ENCODE measurements at places on chromosomes 5 and 9. TPM values are rescaled to one million over a fixed set of nuclear protein-coding genes. Genes with fewer than 3 reads are reported as not detected.

GRCh38 chr5:5042806-5043205 lies 97.3 kb upstream of the ADAMTS16 start:
- no peak overlapping the region for H3K27ac ChIP-seq
- H3K4me3 ChIP-seq, result no peak overlapping the region
- 0 out of 2 replicates have a peak, but pooled peaks cover 6% of the 10 kb centered on the region for H3K36me3 ChIP-seq
- no peaks in the 10 kb centered on the region for H3K4me1 ChIP-seq
- H3K27me3 ChIP-seq, result no peaks in the 10 kb centered on the region

- no peaks in the 10 kb centered on the region for H3K27me3 ChIP-seq
- H3K4me3 ChIP-seq, result no peak overlapping the region
- no peaks in the 10 kb centered on the region for H3K36me3 ChIP-seq
- H3K4me1 ChIP-seq, result peaks cover 21% of the 10 kb centered on the region
Observed at GRCh38 chr9:105173306-105173705, 71.1 kb upstream of the SLC44A1 start.

- H3K4me1 ChIP-seq, result peaks cover 63% of the 10 kb centered on the region
- H3K36me3 ChIP-seq, result 0 out of 2 replicates have a peak, but pooled peaks cover 6% of the 10 kb centered on the region
- H3K4me3 ChIP-seq, result no peak overlapping the region
- H3K27ac ChIP-seq, result no peak overlapping the region
- no peaks in the 10 kb centered on the region for H3K27me3 ChIP-seq
- peak; percentile 36 for DNase-seq
Observed at GRCh38 chr9:71754151-71754550, 14.2 kb downstream of the CEMIP2 start.

DNA sequence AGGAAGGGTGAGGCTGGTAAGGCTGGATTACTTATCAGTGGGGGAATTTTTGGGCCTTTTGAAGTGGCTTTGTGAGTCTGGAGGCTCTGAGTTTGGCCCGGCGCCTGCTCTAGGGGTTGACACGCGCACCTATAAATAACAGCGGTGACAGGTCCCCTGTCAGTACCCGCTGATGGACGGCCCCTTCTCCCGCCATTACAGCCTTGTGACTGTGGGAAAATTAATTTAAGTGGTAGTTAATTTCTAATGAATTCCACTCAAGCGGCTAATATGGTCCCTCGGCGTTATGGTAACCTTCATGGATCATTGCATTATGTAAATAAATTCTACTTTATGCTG lies 16.5 kb downstream of the MRPL36 start:
- no peak overlapping the region for H3K4me3 ChIP-seq
- no peaks in the 10 kb centered on the region for H3K36me3 ChIP-seq
- no peaks in the 10 kb centered on the region for H3K27me3 ChIP-seq
- no peak for DNase-seq

- no peaks in the 10 kb centered on the region for H3K36me3 ChIP-seq
- no peak overlapping the region for H3K4me3 ChIP-seq
- no peak overlapping the region for H3K27ac ChIP-seq
- DNase-seq, result no peak
- no peaks in the 10 kb centered on the region for H3K27me3 ChIP-seq
- no peaks in the 10 kb centered on the region for H3K4me1 ChIP-seq
Observed at GRCh38 chr9:71638627-71639026, 129.7 kb downstream of the CEMIP2 start.

DNA sequence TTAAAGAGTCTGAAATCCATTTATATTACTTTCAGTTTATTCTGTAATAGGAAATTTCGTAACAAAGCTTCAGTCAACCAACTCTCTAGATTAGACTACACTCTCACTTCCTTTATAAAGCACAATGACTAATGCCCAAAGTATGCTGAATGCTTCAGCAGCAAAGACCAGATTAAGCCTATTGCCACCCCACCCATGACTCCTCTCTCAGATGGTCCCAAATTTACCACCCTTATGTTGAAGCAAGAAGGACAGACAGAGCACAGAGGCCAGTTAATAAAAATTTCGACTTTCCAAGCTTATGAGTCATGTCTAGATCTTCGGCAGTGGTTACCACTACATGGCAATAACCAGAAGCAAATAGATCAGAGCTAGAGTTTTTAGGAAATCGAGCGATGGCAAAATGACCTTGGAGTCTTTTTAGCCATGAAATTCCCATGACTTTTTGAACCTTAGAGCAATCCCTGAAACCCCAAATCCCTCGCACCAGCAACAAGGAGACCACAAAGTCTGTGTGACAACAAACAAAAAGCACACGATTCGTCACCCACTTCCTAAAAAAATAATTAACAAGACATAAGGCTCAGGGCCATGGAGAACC lies 287.8 kb upstream of the RASA1 start:
- no peaks in the 10 kb centered on the region for H3K36me3 ChIP-seq
- peak; percentile 6 for DNase-seq
- no peak overlapping the region for H3K27ac ChIP-seq
- H3K27me3 ChIP-seq, result no peaks in the 10 kb centered on the region

- no peaks in the 10 kb centered on the region for H3K36me3 ChIP-seq
- no peak overlapping the region for H3K4me3 ChIP-seq
- no peak for DNase-seq
- no peaks in the 10 kb centered on the region for H3K27me3 ChIP-seq
Observed at GRCh38 chr9:135275571-135276289, 188.3 kb downstream of the OLFM1 start.

- peaks cover 9% of the 10 kb centered on the region for H3K27me3 ChIP-seq
- no peak overlapping the region for H3K27ac ChIP-seq
- H3K4me1 ChIP-seq, result peaks cover 3% of the 10 kb centered on the region
- DNase-seq, result no peak
- no peaks in the 10 kb centered on the region for H3K36me3 ChIP-seq
Observed at GRCh38 chr9:137218212-137218753, 3.8 kb downstream of the RNF208 start.

- H3K36me3 ChIP-seq, result no peaks in the 10 kb centered on the region
- H3K27ac ChIP-seq, result no peak overlapping the region
- no peak for DNase-seq
- H3K4me1 ChIP-seq, result peaks cover 9% of the 10 kb centered on the region
- no peaks in the 10 kb centered on the region for H3K27me3 ChIP-seq
Observed at GRCh38 chr5:81779125-81779915, 28.4 kb upstream of the SSBP2 start.

DNA sequence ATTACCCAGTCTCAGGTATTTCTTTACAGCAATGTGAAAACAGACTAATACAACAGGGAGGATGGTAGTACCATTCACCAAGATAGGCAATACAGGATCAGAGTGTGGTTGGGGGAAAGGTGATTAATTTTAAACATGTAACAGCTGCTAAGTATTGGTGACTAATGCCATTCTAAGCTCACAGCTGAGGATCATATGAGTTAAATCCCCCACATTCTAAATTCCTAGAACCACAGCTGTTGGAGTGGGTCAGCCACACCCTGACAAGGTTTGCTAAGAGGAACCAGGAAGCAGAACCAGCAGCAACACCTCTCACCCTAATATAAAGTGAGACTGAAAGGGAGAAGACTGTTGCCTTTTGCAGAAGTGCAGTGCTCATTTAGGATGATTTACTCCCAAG lies 24.8 kb downstream of the HSPB3 start:
- no peak overlapping the region for H3K4me3 ChIP-seq
- H3K27me3 ChIP-seq, result no peaks in the 10 kb centered on the region
- no peaks in the 10 kb centered on the region for H3K4me1 ChIP-seq
- no peak for DNase-seq
- H3K36me3 ChIP-seq, result no peaks in the 10 kb centered on the region

DNA sequence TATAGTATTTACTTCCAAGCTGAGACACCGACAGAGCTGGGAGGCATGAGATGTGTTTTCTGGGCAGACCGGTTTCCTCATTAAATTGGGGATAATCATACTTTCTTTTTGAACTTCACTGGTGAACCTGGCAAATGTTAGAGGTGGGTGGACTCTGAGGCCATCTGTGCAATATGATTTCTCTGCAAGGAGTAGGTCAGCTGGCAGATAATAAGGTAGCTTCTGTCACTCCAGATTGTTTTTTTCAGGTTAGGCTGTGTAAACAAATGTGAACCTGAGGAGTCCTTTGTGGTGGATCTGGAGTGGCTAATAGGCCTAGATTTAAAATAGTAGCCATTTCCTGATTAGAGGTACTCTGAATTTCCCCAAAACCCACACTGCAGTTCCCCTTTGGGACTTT lies 75.4 kb upstream of the S1PR3 start:
- no peak overlapping the region for H3K4me3 ChIP-seq
- H3K27me3 ChIP-seq, result no peaks in the 10 kb centered on the region

- H3K4me1 ChIP-seq, result peaks cover 22% of the 10 kb centered on the region
- DNase-seq, result no peak
- no peak overlapping the region for H3K4me3 ChIP-seq
- H3K27me3 ChIP-seq, result no peaks in the 10 kb centered on the region
Observed at GRCh38 chr9:14529054-14529453, 164.2 kb downstream of the ZDHHC21 start.

DNA sequence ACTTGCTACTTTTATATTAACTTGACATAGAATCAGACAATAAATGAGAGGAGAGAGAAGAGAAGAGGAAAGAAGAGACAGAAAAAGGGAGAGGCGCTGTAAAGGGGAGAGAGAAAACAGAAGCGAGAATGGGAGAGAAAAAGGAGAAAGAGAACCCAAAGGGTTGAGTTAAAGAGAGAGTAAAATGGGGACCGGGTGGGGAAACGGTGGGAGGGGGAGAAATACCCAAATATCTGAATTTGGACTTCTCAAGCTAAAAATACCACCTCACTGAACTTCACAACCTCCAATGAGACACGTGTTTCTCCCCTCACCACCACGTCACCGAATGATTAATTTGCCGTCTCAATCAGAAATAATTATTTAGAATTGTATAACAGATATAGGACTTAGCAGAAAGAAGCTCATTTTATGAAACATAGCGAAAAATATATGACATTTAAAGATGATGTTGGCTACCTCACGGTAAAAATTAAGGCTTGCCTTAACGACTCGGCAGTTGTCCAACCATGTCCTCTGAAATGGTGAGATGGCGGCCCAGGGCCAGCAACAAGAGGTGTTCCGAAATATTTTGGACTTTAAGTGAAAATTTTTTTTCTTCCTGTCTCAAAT lies 204.1 kb downstream of the MEF2C start:
- peak overlapping the region; percentile 57 for H3K4me3 ChIP-seq
- peaks cover 98% of the 10 kb centered on the region for H3K27me3 ChIP-seq
- DNase-seq, result no peak
- H3K36me3 ChIP-seq, result no peaks in the 10 kb centered on the region

DNA sequence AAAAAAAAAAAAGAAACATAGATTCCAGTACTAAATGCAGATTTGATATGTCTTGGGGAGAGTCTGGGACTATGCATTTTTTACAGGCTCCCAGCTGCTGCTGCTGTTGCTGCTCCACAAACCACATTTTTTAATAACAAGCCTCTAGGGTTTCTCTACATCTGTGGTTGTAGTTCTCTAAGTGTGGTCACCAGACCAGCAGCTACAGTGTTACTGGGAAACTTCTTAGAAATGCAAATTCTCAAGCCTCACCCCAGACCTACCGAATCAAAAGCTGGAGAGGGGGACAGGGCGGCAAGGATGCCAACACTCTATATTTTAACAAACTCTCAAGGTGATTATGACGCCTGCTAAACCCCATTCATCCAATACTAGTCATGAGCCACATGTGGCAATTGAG lies 293.4 kb upstream of the PTGER4 start:
- no peaks in the 10 kb centered on the region for H3K27me3 ChIP-seq
- no peak overlapping the region for H3K4me3 ChIP-seq

GRCh38 chr5:86814907-86815306 lies 197.2 kb downstream of the COX7C start:
- H3K27ac ChIP-seq, result no peak overlapping the region
- H3K27me3 ChIP-seq, result no peaks in the 10 kb centered on the region
- no peaks in the 10 kb centered on the region for H3K4me1 ChIP-seq
- DNase-seq, result no peak
- H3K36me3 ChIP-seq, result no peaks in the 10 kb centered on the region
- H3K4me3 ChIP-seq, result no peak overlapping the region

GRCh38 chr5:147515269-147515668 lies 5.4 kb upstream of the DPYSL3 start:
- H3K4me3 ChIP-seq, result no peak overlapping the region
- no peak for DNase-seq
- H3K4me1 ChIP-seq, result peaks cover 28% of the 10 kb centered on the region
- peaks cover 12% of the 10 kb centered on the region for H3K27me3 ChIP-seq
- H3K27ac ChIP-seq, result no peak overlapping the region
- no peaks in the 10 kb centered on the region for H3K36me3 ChIP-seq

DNA sequence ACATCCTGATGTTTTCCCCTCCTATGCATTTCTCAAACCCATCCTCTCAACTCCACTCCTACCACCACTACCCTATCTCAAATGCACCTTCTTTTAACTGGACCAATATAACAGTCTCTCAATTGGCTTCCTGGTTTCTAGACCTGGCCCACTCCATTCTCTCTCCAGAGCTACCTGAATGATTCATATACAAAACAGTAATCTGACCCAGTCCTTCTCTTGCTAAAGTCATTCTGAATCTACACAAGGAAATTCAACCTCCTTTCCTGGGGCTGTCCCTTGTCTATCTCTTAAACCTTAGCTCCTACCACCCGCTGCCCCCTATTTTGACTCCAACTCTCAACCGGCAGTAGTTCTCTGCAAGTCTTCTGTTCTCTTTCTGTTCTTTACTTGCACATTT lies 97.2 kb downstream of the PCSK1 start:
- H3K4me1 ChIP-seq, result peaks cover 13% of the 10 kb centered on the region
- peak; percentile 20 for DNase-seq
- no peaks in the 10 kb centered on the region for H3K27me3 ChIP-seq
- no peak overlapping the region for H3K4me3 ChIP-seq
- no peaks in the 10 kb centered on the region for H3K36me3 ChIP-seq

DNA sequence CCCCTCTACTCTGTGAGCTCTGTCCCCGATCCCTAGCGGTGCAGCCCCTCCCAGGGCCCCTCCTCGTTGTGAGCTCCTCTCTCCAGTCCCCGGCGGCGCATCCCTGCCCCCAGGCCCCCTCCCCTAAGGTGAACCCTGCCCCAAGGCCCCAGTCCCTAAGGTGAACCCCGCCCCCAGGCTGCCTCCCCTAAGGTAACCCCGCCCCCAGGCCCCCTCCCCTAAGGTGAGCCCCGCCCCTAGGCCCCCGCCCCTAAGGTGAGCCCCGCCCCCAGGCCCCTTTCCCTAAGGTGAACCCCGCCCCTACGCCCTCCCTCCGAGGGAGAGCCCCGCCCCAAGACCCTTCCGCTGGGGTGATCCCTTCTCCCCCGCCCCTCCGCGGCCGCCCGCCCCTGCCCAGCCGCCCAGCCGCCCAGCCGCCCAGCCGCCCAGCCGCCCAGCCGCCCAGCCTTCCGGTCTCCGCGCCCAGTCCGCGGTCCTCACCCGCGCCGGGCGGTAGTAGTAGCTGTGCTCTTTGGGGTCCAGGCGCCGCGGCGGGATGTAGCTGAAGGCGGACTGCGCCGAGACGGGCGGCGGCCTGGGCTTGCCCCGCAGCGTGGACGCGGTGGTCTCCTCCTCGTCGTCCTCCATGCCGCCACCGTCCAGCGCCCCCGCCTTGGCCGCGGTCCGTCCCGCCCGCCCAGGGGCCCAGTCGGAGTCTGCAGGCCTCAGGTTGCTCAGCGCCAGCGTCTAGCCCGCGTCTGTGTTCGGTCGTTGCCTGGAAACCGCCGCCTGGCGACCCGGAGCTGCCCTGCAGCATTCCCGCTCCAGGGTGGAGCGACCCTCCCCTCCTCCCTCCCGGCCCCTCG lies at the start of gene CFAP90:
Gene CFAP90 (minus strand): TSS at position 739 of the 845 bp plus-strand sequence. CDS start 112 bp downstream, at position 627.
- no peak within 1 kb of the TSS for H3K27ac ChIP-seq
- DNase-seq, result peak; percentile 96
- peaks cover 9% of the 10 kb centered on the region for H3K4me1 ChIP-seq
- H3K4me3 ChIP-seq, result peak within 1 kb of the TSS; percentile 79
- peaks cover 18% of the 10 kb centered on the region for H3K27me3 ChIP-seq

GRCh38 chr5:130692770-130693169 lies 472.3 kb downstream of the HINT1 start:
- H3K27ac ChIP-seq, result no peak overlapping the region
- no peak for DNase-seq
- H3K4me3 ChIP-seq, result no peak overlapping the region
- no peaks in the 10 kb centered on the region for H3K4me1 ChIP-seq
- no peaks in the 10 kb centered on the region for H3K27me3 ChIP-seq

Gene TMEM38B
- total RNA-seq, result 18.1 TPM

Gene WWC1
- total RNA-seq, result 33.2 TPM

Gene SH3TC2
- 0.04 TPM for total RNA-seq

Gene CCDC152
- total RNA-seq, result 13.9 TPM

Gene IFNA13
- not detected for total RNA-seq

Gene HTR1A
- 4.7 TPM for total RNA-seq

Gene MRPL22
- total RNA-seq, result 32.1 TPM

Data from GM23338 (cell line).